ENCODE measurements at places on chromosomes 7 and 10.
A peak's percentile ranks its signal among the peaks of the same experiment; 100 is the strongest.

DNA sequence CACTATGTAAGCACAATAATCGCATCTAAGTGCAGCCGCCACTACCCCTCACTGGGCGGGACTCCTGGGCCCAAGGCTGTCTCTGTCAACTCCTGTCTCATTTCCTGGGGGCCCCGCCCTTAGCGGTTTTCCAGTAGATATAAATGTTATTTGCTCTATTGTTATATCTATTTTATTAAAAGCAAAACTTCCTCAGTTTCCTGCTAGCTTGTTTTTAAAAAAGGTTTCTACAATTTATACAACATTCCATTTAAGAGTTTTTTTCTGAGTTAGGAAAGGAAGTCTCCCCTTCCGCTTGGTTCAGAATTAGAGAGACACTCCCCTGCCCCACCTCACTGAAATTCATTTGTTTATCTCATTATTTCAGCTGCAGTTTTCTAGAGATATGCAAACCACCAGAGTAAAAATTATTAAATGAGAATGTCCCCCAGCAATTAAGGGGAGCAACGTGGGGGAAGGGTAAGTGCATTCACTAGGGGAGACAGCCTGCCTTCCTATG lies 82.7 kb downstream of the RAMP3 start:
- DNase-seq: no peak

- no peak for DNase-seq
Measured at GRCh38 chr7:39490296-39490695, 75.9 kb upstream of the YAE1 start.

- DNase-seq: no peak
Measured at GRCh38 chr10:26448292-26448691, 10.2 kb downstream of the APBB1IP start.

GRCh38 chr7:87816389-87816788 lies 59.8 kb downstream of the SLC25A40 start:
- DNase-seq: no peak

DNA sequence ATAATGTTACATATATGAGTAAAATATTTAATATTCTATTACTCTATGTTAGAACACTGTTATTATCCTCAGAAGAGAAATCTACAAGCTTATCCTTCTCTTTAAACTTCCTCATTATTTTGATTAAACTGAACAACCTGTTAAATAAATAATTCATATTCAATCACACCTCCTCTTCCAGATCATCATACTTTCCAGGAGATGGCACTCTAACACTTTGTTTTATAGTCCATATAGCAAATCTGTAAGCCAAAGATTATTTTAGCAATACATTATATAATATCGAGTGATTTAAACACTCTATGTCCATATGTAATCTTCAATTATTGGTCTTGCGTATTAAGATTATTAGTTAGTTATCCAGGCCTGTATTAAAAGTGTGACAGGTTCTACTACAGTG lies 694.1 kb downstream of the ANKRD7 start:
- no peak for DNase-seq

- DNase-seq: no peak
Measured at GRCh38 chr10:90865401-90865800, 6.4 kb upstream of the RPP30 start.

GRCh38 chr7:65980478-65981250 lies 1.3 kb downstream of the GUSB start:
- peak; percentile 82 for DNase-seq

DNA sequence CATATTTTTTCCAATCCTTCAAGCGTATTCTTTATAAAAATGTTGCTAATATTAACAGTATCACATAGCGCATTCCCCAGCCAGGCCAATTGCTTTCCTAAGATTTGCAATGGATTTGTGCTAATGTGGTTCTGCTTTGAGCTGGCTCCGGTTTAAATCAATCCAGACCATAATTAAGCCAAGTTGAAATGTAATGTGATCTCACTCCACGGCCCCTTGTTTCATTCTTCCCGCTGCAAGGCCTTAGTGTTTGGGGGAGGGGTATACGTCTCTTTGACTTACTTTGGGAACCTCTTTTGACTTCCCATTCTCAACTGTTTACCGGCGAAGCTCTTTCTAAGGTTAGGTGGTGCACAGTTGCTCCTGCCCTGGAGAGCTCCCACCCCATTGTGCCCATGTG lies 86.4 kb downstream of the PRPF18 start:
- DNase-seq: no peak

DNA sequence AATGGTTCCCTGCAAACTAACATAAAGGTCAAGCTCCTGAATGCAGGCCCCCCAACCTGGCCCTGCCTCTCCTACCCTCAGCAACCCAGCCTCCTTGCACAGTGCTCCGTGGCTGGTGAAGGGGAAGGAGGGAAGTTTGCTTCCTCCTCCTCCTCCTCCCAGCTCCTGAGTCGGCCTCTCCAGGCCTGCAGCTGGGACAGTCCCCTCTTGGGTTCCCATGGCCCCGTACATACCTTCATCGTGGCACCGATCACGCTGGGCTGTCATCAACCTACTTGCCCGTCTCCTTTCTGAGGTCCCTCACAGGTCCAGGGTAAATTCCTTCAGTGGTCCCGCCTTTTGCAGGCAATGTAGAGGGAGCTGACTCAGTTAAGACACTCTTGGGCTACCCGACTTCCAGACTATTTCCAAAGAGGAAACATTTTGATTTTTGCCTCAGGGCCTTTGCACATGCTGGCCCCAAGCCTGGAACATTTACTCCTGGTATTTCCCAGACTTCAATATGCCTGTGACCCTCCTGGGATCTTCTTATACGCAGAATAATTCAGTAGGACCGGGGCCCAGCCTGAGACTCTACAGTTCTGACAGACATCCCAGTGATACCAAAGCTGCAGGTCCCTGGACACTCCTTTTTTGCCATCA lies 26.8 kb downstream of the PDIA4 start:
- DNase-seq: no peak

GRCh38 chr10:91551856-91552255 lies 81.0 kb downstream of the PPP1R3C start:
- DNase-seq: no peak

DNA sequence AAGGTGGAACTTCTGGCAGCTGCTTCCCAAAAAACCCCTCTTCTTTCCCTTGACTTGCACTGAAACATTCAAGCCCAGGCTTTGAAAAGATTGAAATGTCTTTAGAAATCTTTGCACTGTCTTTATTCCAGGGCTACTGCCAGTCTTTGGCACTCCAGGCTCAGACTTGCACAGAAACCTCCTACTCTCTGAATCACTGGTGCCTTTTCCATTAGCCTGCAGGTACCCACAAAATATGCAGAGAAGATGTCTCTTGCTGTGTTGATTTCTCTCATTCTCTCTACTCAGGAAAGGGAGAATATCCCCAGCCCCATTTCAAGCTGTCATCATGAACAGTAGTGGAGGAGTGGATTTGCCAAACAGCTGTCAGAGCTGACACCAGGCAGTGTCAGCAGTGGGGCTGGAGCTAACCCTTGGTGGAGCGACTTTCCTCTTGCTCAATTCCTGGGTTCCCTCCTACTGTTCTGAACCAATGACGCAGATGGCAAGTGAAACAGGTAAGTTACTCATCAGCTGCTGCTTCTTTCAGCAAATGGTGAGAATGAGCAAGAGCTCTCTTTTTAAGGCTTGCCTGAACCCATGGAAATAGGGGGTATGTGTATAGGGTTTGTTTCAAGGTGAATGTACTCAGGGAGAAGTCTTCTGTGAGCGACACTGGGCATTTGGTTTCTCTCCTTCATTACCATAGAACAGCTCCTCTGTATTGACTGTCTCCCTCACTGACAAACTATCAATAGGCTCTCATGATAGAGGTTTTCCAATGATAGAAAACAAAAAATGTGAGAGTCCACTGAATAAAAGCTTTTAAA lies 362.4 kb downstream of the ADRA2A start:
- no peak for DNase-seq

- DNase-seq: no peak
Measured at GRCh38 chr10:88347597-88348304, 235.4 kb downstream of the RNLS start.

GRCh38 chr10:31353574-31353973 lies 34.6 kb downstream of the ZEB1 start:
- DNase-seq: no peak

GRCh38 chr7:28802450-28802849 lies 155.7 kb downstream of the TRIL start:
- no peak for DNase-seq

GRCh38 chr7:16315280-16315679 lies 106.1 kb downstream of the CRPPA start:
- no peak for DNase-seq

- DNase-seq: peak; percentile 98
Measured at GRCh38 chr7:100177045-100178001, at the start of the genes GPC2 and STAG3. Gene GPC2 (minus strand): TSS chr7:100177381. CDS start chr7:100177199, 182 bp downstream. Gene STAG3 (plus strand): TSS chr7:100177918. CDS start chr7:100180557, 2,639 bp downstream.

- DNase-seq: no peak
Measured at GRCh38 chr7:1415389-1415990, 43.8 kb downstream of the MICALL2 start.

- no peak for DNase-seq
Measured at GRCh38 chr7:156725936-156726335, 85.4 kb downstream of the RNF32 start.

DNA sequence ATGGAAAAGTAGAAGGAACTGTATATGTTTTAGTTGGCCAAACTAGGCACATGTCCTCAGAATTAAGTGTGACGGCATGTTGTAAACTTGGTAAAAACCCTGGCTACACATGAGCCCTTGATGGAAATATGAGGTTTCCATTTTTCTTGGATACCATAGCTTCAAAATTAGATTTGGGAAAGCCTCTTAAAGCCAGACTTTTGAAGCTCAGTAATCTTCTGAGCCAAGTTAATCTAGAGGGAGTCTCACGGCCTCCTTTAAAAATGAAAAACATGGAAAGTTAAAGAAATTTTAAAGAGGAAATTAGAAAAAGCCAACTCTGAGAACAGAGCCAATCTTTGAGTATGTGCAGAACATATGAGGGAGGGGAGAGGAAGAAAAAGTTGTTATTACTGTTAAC lies 376.0 kb downstream of the CTNNA3 start:
- no peak for DNase-seq

Data from CD4-positive, alpha-beta T cell treated with Interleukin-15 for 1 hour (primary cell).